ENCODE measurements at places on chromosomes 2 and 18.

GRCh38 chr2:161857920-161858319 lies 216.1 kb downstream of the DPP4 start:
- no peak for DNase-seq

DNA sequence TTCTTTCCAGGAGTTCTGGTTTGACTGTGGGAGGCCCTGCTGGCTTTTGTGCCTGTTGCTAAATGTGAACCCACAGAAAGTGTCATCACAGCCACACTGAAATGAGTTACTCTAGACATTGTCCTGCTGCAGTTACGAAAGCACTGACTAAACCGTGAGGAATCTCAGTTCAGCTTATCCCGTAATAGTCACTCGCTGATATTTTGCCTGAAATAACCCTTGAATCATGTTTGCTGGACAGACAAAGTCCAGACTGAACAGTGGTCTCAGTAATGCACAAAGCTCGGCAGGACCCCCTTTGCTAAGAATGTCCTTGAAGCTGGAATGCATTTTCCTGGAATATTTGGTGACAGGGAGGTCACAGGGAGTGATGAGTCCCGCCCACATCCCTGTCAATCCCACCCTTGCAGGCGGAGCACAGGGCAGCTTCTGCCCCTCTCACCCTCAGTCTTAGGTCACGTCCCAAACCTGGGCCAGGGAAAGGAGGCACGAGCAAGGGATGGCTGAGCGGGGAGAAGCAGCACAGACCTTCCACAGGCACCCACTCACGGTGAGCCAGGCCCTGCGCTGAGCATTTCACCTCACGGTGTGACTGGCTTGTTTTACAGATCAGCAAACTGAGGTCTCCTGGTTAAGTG lies 53.4 kb downstream of the ADI1 start:
- no peak for DNase-seq

GRCh38 chr2:183678908-183679307 lies 554.7 kb downstream of the NUP35 start:
- no peak for DNase-seq

- DNase-seq, result no peak
Measured at GRCh38 chr2:12442476-12442847, 274.3 kb upstream of the TRIB2 start.

DNA sequence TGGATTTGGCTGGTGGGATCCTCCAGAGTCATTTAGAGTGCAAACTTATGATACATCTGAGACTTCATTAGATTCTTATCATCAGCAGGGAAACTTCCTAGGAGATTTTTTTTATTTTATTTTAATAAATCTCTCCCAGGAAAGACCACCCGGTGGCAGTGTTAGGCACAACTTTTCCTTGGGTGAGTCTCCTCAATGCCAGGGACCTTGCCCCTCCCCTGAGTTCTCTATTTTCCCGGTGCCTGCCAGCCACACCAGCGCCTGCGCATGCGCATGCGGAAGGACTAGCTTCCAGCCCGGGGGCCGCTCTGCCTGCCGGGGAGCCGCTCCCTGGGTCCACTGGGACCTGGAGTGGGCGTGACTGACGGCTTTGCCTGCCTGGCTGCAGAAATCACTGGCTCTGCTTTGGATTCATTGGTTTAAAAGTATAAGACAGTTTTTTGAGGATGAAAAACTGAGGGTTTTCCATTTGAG lies 86.6 kb downstream of the TMEM182 start:
- no peak for DNase-seq

GRCh38 chr18:62634979-62635630 lies 80.2 kb upstream of the PHLPP1 start:
- no peak for DNase-seq

GRCh38 chr2:53821810-53822209 lies 35.0 kb downstream of the ERLEC1 start:
- no peak for DNase-seq

DNA sequence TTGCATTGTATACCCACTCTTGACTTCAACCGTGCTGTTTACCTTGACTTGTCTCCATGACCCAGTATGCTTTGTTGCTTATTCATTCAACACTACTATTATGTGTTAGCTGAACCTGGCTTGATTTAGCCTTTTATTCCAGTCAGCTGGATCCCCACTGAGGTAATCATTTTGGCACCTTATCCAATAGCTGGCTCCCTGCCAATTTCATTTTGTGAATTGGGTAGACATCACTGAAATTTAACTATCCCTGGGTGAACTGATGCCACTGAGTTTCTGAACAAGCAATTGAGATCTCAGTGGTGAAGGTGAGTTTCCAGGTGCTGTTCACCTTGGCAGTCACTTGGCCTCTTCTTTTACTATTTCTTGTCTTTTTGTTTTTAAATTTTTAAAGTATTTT lies 584.3 kb downstream of the ADCYAP1 start:
- DNase-seq, result no peak

- no peak for DNase-seq
Measured at GRCh38 chr2:40914666-40915065, 462.8 kb upstream of the SLC8A1 start.

DNA sequence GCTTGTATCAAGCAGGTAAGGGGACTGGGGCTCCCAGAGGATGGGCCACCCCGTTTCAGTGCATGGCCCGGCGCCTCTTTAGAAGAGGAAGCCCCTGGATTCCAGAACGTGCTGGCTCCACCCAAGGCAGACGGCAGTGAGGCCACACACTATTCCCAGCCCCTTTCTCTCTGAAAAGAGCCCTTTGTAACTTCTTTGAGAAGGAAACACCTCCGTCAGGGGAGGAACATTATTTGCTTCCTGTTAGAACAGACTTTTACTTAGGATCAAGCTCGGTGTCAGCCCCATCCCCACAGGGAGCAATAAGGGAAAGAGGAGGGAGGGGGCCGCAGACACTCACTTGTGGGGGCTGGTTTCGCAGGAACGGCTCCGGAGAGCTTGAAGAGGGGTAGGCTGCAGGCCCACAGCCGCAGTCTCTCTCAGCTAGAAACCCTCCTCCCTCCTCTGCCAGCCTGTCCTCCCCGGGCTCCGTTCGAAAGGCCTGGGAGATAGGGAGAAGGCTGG lies 49.6 kb upstream of the RMDN2 start:
- DNase-seq, result no peak

DNA sequence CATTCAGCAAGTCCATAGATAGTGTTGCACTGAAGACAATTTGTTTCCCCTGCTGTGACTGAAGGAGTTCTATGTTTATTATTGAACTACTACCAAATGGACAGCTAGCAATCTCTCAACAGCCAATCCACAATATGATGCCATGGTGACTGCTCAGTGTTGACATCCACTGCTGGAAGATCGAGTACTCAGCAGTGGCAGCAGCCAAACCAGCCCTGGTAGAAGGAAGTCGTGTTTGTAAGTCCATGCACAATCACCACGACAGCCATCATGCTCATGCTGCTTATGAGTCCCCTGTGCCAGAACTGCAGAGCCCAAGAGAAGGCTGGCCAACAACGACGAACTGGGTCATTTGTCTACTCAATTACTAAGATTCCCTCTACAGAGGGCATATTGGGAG lies 66.4 kb downstream of the OSR1 start:
- no peak for DNase-seq

DNA sequence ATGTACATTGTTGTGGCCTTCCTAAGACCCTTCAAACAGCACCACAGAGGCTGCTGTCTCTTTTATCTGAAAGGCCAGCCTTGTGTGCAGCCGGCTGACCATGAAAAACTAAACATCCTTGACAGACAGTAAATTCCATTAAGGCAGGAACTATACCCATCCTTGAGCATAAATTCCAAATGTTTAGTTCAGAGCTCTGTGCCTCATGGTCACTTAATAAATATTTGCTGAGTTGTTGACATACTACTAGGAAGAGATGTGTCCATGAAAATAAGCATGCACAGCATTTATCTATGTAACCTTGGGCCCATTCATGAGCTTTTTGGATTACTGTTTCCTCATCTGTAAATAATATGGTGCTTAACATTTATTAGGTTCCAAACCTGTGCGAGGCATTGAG lies 424.8 kb downstream of the HRH4 start:
- no peak for DNase-seq

- no peak for DNase-seq
Measured at GRCh38 chr2:148704247-148704646, 59.7 kb downstream of the EPC2 start.

DNA sequence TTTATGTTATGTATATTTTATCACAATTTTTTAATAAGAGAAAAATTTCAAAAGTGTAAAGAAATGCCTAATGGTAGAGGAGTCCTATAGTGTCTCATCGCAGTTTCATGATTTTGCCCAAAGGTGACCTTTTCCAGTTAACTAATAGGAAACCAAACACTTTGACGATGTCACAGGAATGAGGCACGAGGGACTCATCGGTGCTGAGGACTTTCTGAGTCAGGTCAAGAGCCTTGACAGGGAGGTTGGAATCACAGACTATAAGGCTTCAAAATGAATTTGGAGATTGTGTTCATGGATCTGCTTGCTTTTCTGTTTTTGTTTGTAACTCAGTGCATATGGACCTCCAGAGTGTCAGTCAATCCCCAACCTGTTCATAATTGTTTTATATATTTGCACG lies 15.1 kb upstream of the RTTN start:
- DNase-seq, result no peak

DNA sequence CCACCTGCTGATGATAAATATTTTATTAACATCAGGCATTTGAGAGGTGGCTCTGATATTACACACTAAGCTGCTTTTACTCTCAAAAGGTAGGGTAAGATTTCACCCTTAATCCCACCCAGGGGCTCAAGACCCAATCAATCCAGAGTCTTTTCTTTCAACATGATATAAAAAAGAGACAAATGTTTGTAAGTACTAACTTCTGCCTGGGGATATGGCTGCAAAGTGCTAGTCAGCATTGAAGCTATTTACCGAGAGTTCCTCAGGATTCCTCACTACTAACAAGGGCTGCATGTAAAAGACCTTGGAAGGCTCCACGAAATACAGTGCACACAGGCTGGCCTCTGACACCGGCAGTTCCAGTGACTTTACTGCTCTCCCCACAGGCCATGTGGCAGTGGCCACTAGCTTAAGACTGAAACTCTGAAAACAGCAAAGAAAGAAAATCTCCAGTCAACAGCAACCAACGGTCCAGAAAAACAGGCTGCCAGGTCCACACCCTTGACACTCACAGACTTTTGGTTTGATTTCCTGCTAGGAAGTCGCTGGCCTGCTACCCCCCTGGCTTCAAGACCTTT lies 11.2 kb downstream of the MREG start:
- no peak for DNase-seq

DNA sequence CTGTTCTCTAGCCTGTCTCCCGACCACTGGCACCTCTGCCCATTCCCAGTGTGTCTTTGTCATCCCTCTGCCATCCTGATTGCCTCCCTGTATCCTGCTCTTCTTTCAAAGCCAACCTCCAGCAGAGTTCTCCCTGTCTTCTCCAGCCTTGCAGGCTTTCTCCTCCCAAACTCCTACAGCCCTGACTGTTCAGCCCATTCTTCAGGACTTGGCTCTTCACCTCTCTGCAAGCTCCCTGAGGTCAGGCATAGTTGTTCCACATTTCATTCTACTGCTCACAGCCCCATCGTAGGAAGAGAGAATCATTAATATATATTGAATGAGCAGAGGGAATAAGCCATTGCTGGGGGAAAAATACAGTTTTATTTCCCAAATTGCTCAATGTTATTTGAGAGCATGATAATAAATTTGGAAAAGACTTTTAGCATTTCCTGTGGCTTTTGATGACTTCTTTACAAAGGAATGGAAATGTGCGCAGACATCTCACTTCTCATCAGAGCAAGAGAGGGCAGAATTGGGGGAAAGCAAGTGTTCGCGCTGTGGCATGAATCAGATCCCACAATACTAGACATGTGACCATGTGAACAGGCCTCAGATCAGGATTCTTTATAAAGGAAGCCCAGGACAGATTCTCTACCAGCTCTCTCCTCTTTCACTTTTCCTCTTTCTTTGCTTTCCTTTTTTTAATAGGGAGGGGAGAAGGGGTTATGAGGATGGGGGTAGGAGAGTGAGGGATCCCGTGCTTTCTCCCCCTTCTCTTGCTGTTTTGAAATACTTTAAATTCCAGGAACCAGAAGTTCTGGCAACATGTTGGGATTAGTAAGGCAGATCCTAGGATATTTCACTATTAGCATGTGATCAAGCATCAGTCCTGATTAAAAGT lies 37.4 kb downstream of the EPAS1 start:
- no peak for DNase-seq

DNA sequence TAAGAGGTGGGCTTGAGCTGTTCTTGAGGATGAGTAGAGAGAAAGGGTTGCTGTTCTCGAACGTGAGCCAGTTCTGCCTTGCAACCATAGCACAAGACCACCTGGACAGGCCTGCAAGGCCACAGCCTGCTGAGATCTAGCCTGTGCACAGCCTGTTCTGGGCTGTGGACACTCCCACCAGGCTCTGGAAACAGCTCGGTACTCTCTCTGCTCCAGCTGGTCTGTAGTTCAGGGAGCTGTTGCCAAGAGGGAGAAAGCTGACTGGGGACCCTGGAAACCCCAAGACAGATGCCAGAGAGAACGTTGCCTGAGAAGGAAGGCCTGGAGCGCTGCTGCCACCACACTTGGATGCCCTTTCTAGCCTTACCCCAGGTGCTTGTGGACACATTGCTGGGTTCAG lies 69.8 kb downstream of the CTIF start:
- no peak for DNase-seq

- no peak for DNase-seq
Measured at GRCh38 chr2:146990311-146991054, 854.3 kb upstream of the ACVR2A start.

DNA sequence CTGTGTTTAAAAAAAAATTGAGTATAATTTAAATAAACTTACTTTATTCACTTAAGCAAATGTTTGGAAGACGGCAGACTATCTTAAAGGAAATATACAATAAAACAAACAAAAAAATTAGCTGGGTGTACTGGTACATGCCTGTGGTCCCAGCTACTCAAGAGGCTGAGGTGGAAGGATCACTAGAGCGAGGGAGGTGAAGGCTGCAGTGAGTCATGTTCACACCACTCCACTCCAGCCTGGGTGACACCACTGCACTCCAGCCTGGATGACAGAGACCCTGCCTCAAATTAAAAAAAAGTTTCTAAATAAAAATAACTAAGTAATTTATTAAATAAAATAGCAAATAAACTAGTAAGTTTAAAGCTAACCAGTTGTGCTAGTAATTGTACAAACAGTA lies 7.5 kb downstream of the PUM2 start:
- no peak for DNase-seq

DNA sequence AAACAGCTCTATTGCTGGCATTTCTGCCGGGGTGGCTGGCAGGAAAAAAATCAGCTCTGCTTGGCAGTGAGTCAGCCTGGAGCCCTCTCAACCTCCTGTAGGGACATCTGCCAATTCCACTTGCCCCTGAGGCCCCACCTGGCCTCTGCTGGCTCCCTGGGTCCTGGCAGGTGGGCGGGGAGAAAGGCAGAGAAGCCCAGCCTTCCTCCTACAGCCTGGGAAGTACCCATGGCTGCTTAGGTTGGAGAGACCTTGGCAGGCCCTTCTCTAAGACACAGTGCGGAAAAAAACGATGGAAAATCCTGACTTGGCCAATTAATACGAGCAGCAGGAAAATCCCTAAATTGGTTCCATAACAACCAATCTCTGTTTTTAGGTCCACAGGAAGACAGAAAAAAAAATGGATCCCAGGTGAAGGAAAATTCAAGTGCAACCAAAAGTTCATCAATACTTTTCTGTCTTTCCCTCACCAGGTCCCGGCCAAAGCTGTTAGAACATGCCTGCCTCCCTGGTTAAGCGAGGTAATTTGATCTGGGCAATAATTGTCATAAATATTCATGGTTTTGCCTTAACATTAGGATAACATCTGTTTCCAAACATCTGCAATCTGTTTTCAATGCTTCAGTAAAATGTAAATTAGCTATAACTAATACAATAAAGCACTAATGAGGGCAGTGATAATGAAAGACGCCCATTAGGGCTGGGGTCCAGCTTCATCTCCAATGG lies 245.9 kb downstream of the TFCP2L1 start:
- no peak for DNase-seq

GRCh38 chr18:70028734-70029133 lies 81.1 kb upstream of the CD226 start:
- DNase-seq, result no peak
